ENCODE measurements at places on chromosomes 12 and 14.

GRCh38 chr14:22011253-22011642 lies 337.6 kb upstream of the OR4E1 start:
- no peak for DNase-seq

DNA sequence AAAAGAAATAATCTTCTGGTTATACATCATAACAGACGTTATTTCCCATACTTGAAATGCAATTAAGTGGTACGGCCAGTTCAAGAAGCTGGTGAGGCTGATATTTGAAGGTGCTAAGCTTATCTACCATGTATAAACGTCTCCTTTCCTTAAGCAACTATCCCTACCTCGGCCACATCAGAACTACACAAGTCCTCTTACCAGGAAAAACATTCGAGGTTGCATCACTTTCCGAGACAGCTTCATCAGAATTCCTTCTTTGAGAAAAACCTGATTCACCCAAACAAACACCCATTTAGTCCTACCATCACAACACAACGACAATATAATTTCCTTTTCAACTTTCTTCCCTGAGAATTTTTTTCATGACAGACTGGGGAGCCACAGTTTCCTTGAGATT lies 33.9 kb upstream of the NR2C1 start:
- no peak for DNase-seq

GRCh38 chr12:96347130-96347699 lies 53.0 kb downstream of the CDK17 start:
- no peak for DNase-seq

DNA sequence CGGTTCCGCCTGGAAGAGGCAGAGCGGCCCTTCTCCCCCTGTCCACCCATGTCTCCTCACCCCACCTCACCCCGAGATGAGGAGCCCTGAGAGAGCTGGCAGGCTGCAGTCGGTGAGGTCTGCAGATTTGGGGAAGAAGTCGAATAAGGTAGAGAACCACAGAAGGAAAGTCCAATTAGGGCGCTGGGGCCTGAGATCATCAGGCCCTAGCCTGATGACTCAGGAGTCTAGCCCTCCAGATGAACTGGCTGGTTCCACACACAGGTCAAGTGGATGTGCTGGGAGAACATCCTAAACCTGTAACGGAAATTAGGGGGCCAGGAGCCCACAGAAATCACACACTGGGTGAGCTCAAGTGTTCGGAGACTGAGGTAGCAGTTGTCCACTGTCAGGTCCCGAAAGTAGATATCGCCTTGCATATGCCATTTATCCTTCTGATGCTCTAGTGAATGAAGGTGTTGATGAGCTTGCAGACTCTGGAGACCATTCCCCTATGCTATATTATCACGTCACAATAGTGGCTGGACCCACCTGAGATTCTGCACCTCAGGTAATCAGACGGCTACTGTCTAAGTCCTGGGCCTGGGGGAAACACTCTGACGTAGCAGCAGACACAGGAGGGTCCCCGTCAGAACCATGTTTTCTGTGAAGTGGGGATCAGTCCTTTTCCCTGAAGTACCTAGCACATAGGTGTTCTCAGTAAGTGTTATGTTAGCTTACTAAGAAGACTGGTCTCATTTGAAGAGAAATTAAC lies 886 bp upstream of the METTL17 start:
- DNase-seq: no peak

DNA sequence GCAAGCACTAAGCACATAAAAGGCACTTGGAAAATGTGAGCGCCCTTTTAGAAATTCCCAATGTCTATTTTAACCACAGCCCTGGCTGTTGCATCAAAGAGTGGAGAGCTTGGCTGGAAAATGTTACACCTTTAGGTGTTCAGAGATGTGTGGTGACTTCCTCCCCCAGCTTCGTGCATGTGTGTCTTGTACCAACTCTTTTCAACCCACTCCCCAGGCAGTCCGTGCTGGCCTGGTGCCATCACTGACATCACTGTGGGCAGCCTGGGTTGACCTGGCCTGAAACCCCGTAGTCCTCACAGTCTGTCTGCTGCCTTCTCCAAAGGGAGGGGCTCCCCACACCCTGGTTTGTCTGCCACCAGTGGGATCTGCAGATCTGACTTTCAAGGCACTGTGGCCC lies 101.8 kb downstream of the SCARB1 start:
- peak; percentile 72 for DNase-seq

- DNase-seq: no peak
Measured at GRCh38 chr14:58784931-58785330, 147.2 kb downstream of the DACT1 start.

- no peak for DNase-seq
Measured at GRCh38 chr14:22391908-22392565, 197.0 kb downstream of the DAD1 start.

- DNase-seq: no peak
Measured at GRCh38 chr12:3362737-3363136, 128.3 kb upstream of the PRMT8 start.

GRCh38 chr12:56521590-56522371 lies at the start of gene RBMS2:
Gene RBMS2 (plus strand): TSS chr12:56521820. CDS start chr12:56522024, 204 bp downstream.
- peak; percentile 66 for DNase-seq

DNA sequence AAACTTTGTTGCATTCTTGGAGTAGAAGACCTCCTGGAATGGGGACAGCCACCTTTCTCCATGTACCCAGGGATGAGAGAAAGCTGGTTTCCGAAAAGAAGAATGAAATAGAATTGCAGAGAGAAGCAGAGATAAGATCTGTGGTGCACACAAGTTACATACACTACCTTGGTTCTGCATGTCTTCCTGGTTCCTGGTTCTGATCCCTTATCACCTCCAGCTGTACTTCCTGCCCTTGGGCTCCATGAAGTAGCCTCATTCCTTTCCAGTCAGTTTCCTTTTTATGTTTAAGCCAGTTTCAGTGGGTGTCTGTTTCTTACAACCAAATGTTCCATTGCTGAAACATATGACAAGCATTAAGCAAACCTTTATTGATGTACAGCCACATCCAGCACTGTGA lies 69.3 kb downstream of the FBXW8 start:
- no peak for DNase-seq

- DNase-seq: no peak
Measured at GRCh38 chr12:108582978-108583770, 14.7 kb downstream of the TMEM119 start.

- no peak for DNase-seq
Measured at GRCh38 chr12:54598970-54599369, 10.5 kb upstream of the PPP1R1A start.

- no peak for DNase-seq
Measured at GRCh38 chr14:23043145-23043544, 1.1 kb downstream of the PSMB11 start.

- DNase-seq: no peak
Measured at GRCh38 chr14:67539116-67539515, 6.0 kb downstream of the PLEKHH1 start.

DNA sequence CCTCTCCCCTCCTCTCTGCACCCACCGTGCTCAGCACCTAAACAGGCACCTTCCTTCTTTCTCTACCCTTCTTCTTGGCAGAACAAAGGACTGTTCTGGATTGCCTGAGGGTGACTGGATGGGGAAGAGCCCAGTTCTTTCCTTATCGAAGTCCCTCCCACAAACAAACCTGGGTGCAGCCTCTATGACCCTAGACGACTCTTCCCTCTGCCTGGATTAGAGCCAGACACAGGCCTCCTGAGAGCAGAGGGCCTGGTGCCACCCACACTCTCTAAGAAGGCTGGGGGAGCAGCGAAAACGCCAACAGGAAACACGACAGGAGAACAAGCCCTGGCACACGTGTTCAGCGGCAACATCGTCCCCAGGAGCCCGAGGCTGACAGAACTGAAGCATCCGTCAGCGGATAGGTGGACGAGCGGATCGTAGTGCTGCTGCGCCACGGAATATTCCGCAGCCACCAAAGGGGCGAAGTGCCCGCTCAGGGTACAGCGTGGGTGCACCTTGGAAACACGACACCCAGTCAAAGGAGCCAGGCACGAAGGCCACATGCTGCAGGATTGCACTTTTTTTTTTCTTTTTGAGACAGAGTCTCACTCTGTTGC lies 38.0 kb downstream of the RIMBP2 start:
- no peak for DNase-seq

GRCh38 chr12:72888693-72889092 lies 616.5 kb downstream of the TRHDE start:
- DNase-seq: no peak

DNA sequence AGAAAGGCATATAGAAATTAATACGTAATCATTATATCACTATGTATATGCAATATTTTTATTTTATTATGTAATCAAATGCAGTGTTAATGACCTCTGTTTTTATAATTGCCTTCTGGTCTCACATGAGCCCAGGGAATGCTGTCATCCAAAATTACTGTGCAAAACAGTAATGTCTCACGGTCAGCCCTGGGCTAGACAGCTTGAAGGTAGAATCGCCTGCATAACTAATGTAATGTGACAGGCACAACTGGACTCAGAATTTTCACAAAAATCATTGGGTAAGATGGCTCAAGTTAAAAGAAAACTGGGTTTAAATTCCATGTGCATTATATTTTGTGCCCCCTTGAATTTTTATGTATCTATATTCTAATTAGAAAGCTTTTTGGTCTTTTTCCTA lies 293.3 kb downstream of the PPFIA2 start:
- DNase-seq: no peak

DNA sequence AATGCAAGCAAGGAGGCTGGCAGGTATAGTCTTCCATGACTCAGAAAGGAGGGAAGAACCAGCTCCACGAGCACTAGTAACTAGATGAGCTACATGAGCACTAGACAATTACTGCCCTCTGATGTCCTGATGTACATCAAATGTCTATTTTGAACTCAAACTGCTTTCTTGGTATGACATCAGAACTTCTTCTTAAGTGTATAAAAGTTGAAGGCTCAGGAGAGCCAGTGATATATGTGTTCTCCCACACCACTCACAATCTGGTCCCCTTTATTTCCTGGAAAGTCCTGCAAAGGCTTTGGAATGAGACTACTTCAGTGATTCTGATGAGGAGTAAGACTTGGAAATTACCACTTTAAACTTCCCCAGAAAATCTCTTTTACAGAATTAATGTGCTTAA lies 18.5 kb upstream of the DHRS7 start:
- DNase-seq: no peak

DNA sequence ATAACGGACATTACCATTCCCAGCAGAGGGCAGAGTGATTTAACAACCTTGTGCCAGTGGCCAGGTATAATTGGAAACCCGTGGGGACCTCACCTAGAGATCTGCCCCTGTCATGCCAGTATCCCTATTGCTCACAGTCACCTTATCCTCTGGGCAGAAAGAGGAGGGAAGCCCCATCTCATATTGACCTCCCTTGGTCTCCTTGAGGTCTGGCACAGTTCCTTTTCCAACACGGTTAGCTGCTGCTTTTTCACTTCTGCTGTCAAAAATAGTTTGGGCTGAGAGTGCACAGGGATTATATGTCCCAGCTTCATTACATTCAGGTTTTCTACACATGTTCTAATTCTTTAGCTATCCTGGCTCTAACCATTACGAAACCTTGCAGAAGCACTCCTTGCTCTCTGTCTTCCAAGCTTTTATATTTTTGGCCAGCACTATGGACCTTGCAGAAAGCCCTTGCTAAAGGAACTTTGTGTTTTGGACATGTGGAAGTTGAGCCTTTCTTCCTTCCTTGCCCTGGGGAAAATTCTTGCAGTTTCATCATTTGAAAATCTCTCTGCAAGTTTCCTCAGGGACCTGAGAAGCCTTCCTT lies 111.7 kb upstream of the MIS18BP1 start:
- DNase-seq: no peak

- no peak for DNase-seq
Measured at GRCh38 chr12:82407481-82407880, 49.2 kb downstream of the METTL25 start.

DNA sequence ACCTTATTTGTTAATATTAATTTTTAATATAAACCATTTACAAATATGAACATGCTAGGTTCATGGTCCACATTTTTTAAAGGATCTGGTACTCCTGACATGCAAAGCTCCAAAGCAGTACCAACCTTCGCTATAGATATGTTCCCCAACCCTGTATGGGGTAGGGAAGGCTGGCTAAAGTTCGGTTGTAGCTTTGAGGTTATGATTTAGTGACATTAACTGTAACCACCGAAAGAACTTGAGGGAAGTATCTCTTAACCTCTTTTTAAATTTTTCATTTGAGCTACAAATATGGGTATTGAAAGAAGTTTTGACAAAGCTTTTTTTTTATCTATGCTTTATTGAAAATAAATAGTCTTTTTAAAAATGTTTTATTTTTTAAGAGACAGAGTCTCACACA lies 115.5 kb downstream of the DYRK2 start:
- no peak for DNase-seq

GRCh38 chr14:19873178-19873577 lies 1.8 kb upstream of the OR4K2 start:
- no peak for DNase-seq

- DNase-seq: peak; percentile 86
Measured at GRCh38 chr14:61511558-61511948, 183.8 kb upstream of the HIF1A start.

DNA sequence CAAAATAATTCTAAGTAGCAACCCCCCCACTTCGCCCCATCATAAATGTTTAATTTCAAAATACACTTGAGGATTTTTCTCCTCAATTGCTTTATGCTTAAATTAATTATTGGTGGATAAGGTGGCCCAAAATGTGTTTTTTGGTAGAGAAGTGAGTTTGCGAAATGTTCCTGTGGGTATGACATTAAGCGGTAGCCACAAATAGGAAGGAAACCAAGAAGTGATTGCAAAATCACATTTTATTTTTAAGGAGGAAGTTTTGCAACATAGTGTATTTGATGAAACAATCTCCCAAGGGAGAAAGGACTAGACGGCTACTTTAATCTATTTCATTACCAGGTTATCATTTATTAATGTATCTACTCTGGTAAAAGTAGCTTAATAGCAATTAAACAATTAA lies 25.5 kb downstream of the SLC25A3 start:
- no peak for DNase-seq

DNA sequence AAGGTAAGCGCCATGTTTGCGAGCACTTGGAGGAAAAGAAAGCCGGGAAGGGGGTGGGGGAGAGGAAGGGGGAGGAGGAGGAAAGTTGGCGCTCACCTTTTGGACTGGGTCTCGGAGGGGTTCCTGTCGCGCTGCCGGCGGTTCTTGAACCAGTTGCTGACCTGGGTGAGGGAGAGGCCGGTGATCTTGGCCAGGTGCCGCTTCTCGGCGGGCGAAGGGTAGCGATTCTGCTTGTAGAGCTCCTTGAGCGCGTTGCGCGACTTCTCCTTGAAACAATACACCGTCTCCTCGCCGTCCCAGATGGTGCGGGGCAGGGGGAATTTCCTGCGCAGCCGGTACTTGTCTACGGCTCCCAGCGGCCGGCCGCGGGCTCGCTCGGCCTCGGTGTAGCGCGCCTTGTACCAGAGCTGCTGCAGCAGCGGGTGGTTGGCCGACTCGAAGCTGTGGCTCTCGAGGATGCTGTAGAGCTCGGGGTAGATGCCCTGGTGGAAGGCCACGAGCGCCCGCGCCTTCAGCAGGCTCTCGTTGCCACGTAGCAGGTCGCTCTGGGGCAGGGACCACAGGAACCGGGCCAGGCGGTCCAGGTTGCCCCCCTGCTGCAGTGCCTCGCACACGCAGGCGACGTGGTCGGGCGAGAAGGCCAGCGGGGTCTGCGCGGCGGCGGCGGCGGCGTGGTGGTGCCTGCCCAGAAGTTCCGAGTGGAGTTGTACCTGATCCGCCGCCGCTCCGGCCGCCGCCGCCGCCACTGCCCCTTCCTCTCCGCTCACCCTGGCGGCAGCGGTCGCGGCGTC lies 840 bp downstream of the SIX4 start:
- DNase-seq: peak; percentile 56
